Activated naive CD8-positive, alpha-beta T cell treated with anti-CD3 and anti-CD28 coated beads, Interleukin-2, amount 50 U/mL, for 24 hours (primary cell): ENCODE measurements at places on chromosomes 3 and 15.

DNA sequence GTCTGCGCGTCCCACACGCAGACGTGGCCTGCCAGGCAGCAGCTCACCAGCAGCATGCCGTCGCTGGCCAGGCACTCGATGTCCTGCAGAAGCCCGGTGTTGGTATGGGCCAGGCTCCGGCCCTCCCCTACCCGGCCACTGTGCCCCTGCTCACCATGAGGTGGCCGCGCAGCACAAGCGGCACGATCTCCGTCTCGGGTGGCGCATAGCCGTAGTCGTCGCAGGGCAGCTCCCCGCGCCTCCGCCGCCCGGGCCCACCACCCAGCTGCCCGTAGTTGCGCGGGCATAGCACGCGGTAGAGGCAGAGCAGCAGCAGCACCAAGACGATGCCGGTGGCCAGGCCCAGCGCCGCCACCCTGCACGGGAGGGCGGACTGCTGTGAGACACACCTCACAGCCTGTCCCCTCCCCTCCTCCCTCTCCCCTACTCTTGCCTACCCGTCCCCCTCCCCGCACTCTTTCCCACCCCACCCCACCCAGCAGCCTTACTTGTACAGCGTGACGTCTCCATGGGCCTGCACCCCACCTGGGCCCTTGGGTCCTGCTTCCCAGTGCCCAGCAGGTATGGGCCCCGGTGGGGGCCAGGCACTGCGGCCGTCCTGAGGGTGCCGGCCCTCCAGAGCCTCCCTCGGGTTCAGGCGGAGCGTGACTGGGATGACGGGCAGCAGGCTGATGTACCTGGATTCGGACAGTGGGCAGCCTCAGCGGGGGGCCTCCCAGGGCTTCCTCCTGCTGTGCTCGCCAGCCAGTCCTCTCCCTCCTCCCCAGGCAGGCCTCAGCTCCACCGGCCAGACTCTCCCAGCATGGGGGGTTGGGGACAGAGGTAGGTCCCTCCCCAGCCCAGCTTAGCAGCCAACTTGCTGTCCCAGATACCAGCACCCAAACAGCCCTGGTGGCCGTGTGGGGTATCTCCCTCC is 37.6 kb downstream of the PTPN23 start:
- DNase-seq, result no peak

DNA sequence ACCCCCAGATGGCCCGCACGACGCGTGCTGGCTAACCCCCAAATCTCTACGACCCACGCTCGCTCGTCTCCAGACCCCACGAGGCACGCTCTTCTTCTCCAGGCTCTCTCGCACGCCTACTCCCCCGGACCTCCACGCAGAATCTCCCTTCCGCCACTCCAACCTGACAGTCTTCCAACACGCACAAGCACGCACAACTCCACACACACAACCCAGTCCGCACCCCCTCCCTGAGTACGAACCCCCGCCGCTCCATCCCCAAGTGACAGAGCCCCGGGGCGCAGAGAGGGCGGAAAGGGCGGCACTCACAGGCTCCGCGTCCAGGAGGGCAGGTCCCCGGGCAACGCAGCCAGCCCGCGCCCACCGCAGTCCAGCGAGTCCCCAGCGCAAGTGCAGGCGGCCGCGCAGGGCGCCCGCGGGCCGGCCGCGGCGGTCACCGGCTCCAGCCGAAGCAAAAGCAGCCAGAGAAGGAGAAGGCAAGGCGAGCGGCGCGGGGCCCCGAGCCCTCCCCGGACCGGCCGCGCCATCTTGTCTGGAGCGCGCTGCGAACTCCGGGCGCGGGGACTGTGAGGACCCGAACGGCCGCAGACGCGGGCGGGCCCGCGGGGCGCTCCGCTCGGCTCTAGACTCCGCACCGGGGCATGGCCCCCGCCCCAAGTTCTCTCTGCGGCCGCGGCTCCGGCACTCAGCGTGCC is 794 bp downstream of the LRIG1 start:
- peak; percentile 43 for DNase-seq

- DNase-seq, result peak; percentile 14
These were observed 30.2 kb upstream of the ZNF609 start for GRCh38 chr15:64430000-64430735.

DNA sequence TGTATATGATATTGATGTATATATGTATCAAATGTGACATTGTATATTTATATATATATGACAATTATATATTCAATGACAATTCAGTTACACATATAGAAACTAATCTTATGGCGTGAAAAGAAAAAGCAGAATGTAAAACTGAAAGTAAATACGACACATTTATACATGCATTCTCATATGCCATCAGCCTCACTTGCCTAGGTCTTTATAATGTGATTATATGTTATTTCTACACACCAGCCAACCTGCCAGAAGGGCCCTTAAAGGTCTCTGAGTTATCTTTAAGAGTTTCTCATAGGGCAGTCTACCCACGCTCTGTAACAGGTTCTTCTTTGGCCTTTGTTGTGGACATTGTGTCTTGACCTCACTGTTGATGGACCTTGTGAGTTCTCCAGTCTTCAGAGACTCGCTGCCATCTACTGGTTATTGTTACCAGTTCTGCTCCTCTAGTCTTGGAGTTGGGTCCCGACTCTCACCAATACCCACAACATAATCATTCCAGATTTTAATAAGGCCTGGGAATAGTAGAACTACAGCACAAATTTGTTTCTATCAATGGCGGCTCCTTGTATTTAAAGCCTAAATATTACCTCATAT is 371.5 kb upstream of the GOLIM4 start:
- DNase-seq, result no peak

- no peak for DNase-seq
These were observed 83.9 kb upstream of the DCBLD2 start for GRCh38 chr3:98985431-98985830.

- DNase-seq, result no peak
These were observed 324.3 kb downstream of the FEZF2 start for GRCh38 chr3:62049033-62049432.

- DNase-seq, result no peak
These were observed 20.9 kb upstream of the MELTF start for GRCh38 chr3:197050511-197050910.

GRCh38 chr3:46095307-46095706 is 68.0 kb upstream of the XCR1 start:
- no peak for DNase-seq

- no peak for DNase-seq
These were observed 24.7 kb downstream of the MAP3K13 start for GRCh38 chr3:185387646-185388045.

DNA sequence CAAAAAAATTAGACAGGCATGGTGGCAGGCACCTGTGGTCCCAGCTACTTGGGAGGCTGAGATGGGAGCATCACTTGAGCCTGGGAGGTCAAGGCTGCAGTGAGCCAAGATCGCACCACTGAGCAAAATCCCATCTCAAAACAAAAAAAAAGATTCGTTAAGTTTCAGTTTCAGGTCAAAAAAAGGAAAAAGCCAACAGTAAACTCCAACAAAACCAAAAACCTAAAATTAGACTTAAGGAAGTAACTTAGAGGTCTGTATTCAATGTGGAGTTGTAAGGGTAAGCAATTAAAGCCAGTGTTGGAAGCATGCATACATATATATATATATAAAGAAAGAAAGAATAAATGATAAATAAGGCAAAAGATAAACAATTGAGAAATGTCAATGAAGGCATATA is 11.8 kb downstream of the KPNA1 start:
- no peak for DNase-seq

DNA sequence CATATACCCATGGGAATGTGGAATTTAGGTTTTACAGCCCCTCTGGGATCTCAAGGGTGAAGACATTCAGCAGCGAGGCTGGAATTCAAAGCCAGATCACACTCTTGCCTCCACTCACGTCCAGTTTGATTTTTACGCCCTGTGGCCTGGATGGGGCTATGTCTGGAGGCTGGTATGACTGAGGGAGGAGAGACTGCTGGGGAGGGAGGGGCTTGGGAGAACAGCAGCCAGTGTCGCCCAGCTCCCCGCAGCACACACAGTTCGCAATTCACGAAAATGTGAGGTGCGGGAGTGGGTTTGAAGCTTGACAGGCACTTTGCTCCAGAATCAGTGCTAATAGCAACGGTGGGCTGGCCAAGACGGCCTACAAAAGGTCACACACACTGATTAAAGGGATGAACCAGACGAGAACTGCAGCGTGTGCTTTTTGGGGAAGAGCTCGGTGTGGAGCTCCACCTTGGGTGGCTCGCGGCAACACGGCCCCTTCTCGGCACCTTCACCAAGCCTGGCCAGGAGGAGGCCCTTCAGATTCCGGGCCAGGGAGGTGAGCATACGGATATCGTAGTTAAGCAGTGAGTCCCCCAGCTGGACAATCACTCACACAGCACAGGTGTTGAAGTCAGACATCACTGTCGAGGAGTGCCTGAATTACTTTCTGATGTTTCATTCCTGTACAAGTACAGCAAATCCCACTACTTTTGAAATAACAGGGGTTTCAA is 16.4 kb downstream of the EHD4 start:
- no peak for DNase-seq

- peak; percentile 29 for DNase-seq
These were observed 35.3 kb downstream of the CAPN7 start for GRCh38 chr3:15241341-15241740.

- DNase-seq, result no peak
These were observed 22.5 kb downstream of the SLC6A20 start for GRCh38 chr3:45773714-45774449.
